ENCODE measurements at places on chromosomes 5 and 9.

- DNase-seq, result no peak
Measured at GRCh38 chr9:94779693-94780290, 53.3 kb downstream of the AOPEP start.

DNA sequence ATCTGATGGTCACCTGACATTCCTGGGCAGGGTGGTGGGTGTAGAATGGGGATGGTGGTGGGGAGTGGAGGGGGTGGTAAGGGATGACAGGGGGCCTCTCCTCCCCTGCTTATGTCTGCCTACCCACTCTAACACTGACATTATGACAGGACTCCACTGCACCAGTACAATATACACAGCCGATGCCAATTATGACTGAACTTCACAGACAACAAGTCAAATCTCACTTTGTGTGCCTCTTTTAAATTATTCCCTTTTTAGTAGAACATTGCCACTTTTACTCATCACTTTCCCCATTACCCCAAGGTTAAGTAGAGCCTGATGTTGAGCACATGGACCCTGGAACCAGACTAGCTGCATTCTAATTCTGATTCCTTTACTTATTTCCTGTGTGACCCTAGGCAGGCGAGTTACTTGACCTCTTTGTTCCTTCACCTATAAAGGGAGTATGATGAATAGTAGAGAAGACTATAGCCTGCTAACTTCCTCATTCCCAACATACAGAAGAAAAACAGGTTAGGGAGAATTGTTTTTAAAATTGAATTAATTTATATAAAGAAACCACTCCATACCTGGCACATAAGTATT, 464.7 kb downstream of the DMRT2 start:
- DNase-seq, result no peak

DNA sequence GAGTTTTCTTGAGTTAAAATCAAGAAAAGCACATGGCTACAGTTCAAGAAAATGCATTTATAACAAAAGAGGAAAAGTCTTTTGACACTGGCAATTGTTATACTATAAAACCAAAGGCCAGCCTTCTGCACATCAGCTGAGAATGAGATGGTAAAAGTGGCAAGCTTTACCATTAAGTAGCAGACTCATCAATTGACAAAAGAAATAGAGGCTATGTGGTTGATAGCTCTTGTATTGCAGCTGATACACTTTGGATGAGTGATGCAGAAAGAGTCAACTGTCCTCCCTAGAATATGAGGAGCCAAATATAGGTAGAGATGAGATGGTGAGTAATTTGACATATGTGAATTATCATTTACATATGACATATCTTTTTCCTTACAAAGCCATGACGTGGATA, 1100.9 kb upstream of the CDH6 start:
- DNase-seq, result no peak

GRCh38 chr9:119698535-119698934, 329.3 kb upstream of the BRINP1 start:
- no peak for DNase-seq

- no peak for DNase-seq
Measured at GRCh38 chr5:848671-849111, 2.1 kb downstream of the ZDHHC11 start.

DNA sequence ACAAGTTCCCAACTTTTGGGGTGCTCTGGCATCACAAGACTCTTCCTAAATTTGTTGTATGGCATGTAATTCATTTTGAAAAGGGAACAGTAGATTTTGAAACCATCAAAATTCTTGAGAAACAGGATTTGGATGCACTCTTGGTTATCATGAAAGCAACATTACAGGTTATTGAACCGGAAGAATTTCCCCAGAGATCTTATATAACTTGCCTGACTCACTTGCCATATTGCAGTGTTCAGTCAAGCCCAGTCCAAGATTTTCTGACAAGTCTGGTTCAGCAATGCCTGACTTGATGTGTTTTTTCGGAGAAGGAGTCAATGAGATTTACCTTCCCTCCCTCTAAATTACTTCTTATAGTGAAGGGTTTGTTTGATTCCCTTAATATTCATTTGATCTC, 32.0 kb downstream of the SMIM15 start:
- DNase-seq, result no peak

DNA sequence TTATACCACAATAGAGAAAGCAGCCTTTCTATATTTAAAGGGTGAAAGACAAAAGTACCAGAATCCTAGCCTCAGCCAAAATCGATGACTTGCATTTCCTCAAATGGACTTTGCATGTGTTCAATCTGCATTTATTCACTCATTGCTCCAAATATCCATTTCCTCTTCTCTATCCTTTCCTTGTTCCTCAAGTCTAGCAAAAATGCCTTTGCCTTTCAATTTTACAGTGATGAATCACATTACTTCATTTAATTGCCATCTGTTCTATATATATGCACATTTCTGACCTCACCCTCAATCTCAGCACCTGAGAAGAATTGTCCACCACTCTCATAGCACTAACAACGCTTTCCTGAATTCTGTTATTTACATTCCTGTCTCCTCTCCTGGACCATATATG, 329.5 kb downstream of the CTNND2 start:
- DNase-seq, result no peak

DNA sequence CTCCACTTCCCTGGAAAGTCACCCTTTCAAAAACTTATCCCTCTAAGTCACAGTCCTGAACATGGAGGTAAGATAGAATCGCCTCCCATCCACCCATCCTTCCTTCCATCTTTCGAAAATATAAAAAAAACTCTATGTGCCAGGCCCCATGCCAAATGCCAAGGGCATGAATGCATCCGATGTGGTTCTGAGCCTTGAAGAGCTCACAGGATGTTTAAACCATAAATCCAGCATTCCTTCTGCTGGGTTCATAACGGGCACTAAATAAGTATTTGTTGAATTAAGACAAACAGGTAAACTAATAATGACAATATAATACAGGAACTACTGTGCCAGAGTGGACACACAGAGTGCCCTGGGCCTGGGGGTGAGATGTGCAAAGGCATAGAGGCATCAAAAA, 147.3 kb downstream of the TTLL11 start:
- DNase-seq, result no peak

DNA sequence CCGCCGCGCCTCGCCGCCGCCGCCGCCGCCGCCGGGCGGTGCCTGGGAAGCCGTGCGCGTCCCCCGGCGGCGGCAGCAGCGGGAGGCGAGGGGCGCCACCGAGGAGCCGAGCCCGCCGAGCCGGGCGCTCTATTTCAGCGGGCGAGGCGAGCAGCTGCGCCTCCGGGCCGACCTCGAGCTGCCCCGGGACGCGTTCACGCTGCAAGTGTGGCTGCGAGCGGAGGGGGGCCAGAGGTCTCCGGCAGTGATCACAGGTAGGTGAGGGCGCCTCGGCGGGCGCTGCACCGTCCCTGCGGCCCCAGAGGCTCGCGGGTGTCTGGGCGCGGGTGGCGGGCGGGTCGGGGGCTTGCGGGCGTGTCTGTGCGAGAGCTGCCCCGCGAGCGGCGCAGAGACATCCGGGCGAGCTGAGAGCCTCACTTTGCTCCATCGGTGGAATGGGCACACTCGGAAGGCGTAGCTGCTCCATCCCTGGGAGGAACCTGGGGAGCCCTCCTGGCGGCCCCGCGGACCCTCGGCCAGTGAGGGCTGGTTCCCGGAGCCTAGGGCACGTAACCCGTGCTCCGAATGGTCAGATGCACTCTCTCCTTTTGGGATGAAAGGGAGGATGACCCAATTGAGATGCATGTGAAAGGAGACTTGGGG, 864 bp downstream of the PAPPA start:
- DNase-seq, result no peak

DNA sequence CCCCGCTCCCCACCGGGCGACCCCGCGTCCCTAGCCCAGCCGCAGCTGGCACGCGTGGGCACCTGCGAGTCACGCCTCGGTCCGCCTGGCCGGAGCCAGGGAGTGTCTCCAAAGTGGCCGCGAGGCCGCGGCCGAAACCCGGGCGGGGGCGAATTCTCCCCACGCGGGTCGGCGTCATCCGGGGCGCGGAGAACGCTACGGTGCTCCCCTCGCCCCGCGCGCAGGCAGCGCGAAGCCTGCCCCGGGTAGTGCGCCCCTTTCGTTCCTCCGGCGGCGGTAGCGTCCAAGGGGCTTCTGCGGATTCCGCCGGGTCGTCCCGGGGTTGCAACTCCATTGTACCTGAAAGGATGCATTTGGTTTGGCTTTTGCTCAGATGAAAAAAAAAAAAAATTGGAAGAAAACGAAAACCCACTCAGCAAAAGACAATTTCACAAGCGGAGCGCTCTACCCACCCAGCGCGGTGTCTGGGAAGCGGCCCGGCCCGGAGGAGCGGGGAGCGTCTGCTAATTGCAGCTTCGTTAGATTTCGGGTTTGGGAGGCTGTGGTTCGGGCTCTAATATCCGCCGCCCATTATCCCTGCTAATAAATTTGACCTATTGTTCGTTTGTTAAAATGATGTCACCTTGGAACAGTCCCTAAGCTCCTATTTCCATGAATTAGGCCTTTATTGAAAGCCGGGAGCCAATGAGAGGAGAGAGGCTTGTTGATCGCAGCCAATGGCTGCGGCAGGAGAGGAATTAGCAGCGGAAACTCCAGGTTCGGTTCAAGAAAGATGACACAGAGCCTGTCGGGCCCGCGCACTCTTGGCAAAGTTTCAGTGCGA, at the start of gene TLX3:
Gene TLX3, plus strand, starts transcription at position 796 of the 823 bp plus-strand sequence. CDS start 118 bp downstream, outside the sequence.
- no peak for DNase-seq

DNA sequence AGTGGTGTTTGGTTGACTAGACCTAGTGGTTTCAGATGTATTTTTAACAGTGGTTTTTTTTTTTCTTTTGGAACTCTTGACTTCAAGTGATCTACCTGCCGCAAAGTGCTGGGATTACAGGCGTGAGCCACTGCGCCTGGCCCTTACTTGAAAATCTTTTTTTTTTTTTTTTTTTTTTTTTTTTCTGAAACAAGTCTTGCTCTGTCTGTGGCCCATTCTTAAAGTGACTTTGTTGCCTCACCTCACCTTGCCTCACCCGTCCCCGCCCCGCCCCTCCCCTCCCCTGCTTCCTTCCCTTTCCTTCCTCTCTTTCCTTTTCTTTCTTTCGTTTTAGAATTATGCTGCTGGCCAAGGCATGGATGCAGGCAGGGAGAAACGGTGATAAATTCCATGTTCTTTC, 26.0 kb downstream of the GPBP1 start:
- no peak for DNase-seq

DNA sequence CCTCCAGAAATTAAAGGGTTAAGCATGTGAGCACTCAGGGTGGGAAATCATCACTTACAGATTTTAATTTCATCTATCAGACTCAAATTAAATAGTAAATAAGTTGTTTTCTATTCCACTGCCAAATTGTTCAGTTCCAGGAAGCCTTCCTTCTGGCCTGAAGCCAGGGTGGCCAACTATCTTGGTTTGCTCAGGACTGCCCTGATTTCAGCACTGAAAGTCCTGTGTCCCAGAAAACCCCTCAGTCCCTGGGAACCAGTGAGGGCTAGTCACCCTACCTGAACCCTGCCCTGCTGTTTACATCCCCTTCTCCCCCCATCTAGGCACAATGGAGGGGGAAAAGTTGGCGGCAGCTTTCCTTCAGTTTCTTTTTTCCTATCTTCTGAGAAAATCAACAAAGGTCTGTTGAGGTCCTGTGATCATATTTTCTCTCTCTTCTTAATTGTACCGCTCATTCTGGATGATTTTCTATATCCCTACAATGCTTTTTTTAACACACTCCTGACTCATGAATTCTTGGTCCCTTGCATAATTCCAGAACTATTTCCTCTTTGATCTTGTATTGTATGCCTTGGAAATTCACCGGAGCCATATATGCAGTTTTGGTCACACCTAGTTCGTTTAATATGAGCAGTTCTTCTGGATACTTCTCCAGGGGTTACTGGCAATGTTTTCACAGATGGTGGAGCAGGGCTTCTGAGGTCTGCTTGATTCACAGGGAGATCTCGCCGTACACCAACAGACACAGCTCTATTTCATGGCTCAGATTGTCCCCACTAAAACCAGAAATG, 103.8 kb downstream of the MAP1B start:
- no peak for DNase-seq

- no peak for DNase-seq
Measured at GRCh38 chr9:23379842-23380241, 446.2 kb downstream of the ELAVL2 start.

- DNase-seq, result no peak
Measured at GRCh38 chr5:57499262-57500050, 16.8 kb upstream of the ACTBL2 start.

DNA sequence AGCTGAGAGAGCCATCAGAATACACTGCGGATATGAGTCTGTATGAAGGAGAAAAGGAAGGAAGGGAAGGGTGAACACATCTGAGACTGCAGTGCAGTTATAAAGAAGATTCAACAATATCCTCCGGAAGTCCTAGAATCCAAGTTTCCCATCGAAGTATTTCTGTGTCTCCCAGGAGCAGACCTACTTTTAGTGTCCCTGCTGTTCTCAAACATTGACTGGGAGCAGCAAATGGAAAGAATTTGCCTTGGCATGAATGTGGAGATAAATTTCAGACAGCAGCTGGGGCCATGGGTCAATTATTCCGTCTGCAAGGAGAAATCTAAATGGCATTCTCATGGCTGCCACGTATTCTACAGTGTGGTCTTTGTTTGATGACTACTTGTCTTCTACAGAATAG, 478.1 kb upstream of the SMC2 start:
- DNase-seq, result no peak

GRCh38 chr5:621341-621761, 9.2 kb downstream of the CEP72 start:
- DNase-seq, result no peak

GRCh38 chr9:97462159-97462558, 39.3 kb upstream of the TMOD1 start:
- no peak for DNase-seq

DNA sequence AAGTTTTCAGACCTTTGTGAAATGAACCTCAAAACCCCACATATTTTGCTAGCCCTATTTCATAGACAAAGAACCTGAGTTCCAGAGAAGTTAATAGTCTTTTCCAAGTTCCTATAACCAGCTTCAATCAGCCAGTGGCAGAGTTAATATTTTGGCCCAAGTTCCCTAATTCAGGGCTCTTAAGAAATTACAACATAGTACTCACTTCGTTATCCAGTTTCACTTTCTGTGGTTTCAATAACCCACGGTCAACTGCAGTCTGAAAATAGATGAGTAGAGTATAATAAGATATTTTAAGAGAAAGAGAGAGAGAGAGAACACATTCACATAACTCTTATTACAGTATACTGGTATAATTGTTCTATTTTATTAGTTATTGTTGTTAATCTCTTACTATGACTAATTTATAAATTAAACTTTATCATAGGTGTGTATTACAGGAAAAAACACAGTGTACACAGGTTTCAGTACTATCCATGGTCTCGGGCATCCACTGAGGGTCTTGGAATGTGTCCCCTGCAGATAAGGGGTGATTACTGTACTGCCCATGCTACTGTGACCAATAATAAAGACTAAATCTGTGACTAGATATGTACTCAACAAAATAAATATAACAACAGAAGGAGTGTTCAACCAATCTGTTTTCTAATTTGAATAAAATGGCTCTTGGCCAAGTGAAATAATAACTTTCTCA, 9.3 kb upstream of the MYOT start:
- no peak for DNase-seq

DNA sequence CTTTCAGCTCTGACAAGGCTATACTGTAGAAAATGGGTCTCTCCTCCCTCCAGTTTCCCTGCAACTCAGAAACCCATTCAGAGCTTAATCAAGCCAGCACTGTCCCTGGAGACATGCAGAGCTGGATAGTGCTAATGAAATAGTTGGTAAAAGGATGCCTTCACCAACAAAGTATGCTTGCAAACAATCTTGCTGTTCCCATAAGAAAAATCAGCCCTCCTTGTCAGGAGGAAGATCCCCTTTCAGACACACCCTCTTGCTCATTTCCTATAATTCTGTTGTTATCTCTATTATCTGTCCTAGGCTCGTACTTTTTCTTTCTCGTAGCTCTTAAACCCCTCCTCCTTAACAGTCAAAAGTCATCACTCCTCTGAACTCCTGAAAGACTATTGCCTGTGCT, 9.9 kb upstream of the OSMR start:
- no peak for DNase-seq

All from effector memory CD8-positive, alpha-beta T cell (primary cell).